ENCODE measurements at places on chromosomes 5 and 9. TPM values are rescaled to one million over a fixed set of nuclear protein-coding genes. Genes with fewer than 3 reads are reported as not detected.

DNA sequence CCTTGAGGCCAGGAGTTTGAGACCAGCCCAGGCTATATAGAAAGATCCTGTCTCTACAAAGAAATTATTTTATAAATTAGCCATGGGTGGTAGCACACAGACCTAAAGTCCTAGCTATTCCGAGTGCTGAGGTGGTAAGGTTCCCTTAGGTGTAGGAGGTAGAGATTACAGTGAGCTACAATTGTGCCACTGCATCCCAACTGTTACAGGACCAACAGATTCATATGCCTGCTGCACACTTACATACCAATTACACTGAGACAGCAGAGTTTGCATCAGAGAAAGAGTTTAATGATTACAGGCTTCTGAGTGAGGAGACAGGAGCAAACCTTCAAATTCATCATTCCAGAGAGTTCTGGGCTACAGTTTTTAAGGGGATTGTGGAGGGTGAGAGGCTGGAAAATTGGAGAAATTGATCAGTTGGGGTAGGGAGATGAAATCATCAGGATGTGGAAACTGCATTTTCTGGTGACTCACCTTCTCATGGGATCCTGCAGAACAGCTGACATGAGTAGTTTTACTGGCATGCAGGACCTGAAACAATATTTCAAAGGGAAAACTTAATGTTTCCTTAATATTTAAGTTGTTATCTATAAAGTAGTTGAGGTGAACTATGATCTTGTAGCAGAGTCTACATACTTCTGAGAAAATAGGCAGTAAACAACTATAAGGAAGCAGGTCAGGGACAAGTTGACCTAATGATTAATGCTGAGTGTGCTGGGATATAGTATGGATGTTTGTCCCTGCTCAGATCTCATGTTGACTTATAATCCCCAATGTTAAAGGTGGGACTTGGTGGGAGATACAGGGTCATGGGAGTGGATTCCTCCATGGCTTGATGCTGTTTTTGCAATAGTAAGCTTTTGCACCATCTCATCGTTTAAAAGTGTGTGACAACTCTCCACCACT, 54.7 kb downstream of the ANXA2R start:
- DNase-seq, result no peak

- no peak for DNase-seq
Observed at GRCh38 chr5:176447591-176447977, 601 bp upstream of the FAF2 start.

GRCh38 chr5:180801596-180802324, 846 bp downstream of the MGAT1 start:
- DNase-seq, result no peak

GRCh38 chr5:112210430-112211005, 208.6 kb downstream of the EPB41L4A start:
- peak; percentile 71 for DNase-seq

DNA sequence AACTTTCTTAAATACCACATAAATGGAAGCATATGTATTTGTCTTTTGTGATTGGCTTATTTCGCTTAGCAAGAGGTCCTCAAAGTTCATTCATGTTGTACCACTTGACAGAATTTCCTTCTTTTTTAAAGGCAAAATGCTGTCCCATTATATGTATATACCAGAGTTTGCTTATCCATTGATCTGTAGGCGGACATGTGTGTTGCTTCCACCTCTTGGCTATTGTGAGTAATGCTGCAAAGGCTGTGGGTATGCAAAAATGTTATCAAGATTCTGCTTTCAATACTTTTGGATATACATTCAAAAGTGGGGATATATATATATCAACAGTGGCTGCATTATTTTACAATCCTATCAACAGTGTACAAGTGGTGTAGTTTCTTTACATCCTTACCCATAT, 271.0 kb downstream of the PRR16 start:
- DNase-seq, result no peak

DNA sequence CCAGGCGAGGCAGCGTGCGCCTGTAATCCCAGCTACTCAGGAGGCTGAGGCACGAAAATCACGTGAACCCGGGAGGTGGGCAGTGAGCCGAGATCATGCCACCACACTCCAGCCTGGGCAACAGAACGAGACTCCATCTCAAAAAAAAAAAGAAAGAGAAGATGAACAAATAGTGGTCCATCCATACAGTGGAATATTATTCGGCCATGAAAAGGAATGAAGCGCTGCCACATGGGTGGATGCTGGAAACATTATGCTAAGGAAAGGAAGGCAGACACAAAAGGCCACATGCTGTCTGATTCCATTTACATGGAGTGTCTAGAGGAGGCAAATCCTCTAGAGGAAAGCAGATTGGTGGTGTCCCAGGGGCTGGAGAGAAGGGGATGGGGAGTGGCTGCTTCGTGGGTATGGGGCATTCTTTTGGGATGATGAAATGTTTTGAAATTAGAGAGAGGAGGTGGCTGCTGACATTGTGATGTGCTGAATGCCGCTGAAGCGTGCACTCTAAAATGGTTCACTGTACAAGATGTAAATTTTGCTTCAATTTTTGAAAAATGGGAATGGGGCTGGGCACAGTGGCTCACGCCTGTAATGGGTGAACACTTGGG, 17.0 kb downstream of the PLPP7 start:
- DNase-seq, result no peak

RMRP gene
- polyA plus RNA-seq, result not detected

DNA sequence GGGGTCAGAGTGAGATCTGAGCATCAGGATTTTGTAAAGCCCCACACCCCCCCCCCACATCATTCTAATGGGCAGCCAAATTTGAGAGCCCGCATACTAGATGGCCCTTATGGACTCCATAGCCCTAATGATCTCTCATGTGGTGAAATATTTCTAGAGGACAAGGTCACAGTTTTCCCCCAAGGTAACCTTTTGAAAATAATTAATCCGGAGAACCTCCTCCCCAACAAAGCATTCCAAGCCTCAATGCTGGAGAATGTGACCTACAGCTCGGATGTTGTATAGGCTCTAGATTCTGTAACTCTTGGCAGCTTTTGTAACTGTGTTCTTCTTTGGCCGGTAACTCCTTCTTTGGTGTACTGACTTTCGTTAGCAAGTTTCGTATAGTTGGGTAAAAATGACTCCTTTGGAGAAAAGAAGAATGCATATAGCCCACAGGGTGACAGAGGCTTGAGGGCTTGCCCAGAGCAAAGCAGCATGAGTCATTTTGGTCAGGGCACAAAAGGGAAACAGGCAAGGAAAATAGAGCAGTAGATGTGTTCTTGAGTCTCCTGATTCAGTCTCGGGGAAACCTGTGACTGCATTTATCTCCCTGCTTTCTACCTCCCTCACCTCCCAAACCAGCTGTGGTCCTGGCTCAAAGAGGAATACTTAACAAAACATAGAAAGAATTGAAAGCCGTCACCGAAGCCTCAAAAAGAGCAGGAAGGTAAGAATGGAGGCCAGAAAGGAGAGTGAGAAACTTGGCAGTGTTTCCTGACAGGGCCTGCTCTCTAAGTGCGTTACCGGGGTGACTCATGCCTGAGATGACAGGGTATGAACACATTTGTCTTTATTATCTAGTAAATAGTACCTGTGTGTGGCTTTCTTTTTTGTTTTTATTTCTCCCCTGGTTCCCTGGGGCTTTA, 6.6 kb upstream of the XPA start:
- DNase-seq, result no peak

DNA sequence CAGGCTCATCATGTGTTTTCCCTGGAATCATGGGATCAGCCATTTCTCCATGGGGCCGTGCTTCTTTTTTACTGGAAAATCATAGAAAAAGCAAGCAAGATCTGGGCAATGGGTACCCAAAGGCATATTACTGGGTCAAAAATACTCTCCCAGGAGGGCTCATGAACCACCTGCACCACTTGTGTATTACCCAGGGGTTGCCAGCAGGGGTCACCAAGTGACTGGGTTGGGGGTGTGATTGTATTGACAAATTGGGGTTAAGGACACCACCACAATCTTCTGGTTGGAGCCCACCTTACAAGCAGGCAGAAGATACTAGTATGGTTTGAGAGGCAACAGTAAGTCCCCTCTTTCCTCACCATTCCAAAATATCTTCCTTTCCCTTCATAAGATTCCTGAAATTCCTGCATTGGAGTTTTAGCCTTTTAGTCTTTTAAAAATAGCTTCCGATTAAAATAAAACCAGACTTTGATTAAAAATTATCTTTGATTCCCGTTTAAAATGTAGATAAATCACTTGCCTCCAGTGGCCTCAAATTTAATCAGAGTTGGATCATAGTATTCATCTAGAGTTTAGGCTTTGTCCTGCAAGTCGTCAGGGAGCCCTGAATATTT, 603.3 kb downstream of the KIF4B start:
- peak; percentile 41 for DNase-seq

RETREG1 gene
- 103 TPM for polyA plus RNA-seq

- DNase-seq, result peak; percentile 51
Observed at GRCh38 chr9:93097511-93098201, 1.6 kb downstream of the CARD19 start.

GRCh38 chr9:113597390-113598241, 134.1 kb downstream of the RGS3 start:
- DNase-seq, result no peak

- DNase-seq, result no peak
Observed at GRCh38 chr5:14476786-14477435, 104.7 kb upstream of the OTULINL start.

- DNase-seq, result no peak
Observed at GRCh38 chr9:101325053-101325452, 59.8 kb downstream of the BAAT start.

DAPK1 gene
- 35.1 TPM for polyA plus RNA-seq

GRCh38 chr5:61625681-61626621, 293.9 kb downstream of the ZSWIM6 start:
- DNase-seq, result peak; percentile 88

- no peak for DNase-seq
Observed at GRCh38 chr5:136076881-136077445, 48.2 kb downstream of the TGFBI start.

DNA sequence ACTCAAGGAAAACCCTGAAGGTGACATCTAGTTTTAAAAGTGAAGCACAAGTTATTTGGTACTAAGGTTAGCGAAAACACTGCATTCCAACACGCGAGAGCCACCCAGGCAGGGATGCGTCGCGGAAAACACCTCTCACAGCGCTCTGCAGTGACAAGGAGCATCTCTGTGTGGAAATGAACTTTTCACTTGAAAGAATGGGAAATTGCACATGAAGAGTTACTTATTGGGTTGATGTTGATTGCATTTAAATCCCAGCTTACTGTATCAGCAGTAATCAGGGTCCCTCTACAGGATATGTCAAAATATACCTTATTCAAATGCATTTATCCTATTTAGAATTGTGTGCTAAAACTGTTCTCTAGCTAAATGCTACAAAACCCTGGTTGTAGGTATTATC, 144.4 kb downstream of the BNC2 start:
- no peak for DNase-seq

- DNase-seq, result no peak
Observed at GRCh38 chr5:31731710-31732301, 92.9 kb downstream of the PDZD2 start.

DNA sequence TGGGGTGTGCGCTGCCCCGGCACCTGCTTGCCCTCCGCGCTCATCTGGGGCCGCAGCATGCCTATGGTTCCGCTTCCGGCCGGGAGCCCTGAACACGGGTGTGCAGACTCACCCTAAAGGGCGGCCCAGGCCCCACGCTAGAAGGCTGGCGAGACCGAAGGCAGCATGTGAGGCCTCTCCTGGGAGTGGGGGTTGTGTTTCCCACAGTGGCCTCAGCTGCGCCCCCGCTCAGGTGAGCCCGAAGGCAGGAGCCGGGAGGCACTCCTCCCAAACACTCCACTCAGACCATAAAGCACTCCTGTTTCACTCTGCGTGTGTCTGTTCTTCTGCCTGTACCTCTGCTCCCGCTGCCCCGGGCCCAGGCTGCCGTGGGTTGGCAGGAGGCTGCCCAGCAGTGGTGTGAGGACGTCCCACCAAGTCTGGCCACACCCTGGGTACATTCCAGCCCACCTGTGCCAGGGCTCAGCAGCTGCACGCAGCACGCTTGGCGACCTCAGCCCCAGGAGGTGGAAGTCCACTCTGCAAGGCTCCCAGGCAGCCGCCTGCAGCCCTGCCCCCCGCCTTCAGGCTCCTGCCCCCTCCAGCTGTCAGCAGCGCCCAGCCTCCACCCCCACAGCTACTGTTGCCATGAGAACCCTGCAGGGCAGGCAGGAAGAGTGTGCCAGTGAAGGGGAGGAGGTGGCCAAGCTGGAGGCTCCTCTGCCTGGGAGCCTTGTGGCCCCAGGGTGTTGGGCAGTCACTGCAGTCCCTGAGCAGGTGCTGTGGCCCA, 1.2 kb upstream of the AJM1 start:
- peak; percentile 82 for DNase-seq

DNA sequence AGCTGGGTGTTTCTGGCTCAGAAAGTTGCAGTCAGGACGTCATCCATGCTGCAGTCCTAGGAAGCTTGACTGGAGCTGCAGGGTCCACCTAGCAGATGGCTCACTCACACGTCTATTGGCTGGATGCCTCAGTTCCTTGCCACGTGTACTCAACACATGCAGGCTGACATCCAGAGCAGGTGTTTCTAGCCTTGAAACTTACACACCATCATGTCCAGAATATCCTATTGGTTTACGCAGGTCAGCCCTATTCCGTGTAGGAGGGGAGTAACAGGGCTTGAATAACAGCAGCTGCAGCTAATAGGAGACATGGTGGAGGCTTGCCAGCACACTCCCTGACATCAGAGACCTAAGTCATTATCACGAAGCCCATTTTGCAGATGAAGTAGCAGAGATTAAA, 473.5 kb downstream of the ACTL7B start:
- DNase-seq, result no peak

DNA sequence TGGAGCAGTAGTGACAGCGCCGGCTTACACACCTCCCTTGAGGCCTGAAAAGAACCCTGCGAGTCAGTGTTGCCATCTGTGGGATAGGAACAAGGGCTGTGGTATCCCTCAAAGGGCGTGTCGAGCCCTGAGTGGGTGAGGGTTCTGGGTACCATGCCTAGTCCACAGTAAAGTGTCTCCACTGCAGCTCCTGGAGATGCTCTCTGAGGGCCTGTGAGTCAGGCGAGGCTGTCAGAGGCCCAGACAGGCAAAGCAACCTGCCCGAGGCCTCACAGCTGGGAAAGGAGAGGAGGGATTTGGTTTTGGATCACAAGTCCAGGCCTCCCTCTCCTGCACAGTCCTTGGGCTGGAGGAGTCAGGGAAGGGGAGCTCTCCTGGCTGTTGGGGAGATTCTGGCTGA, 6.1 kb downstream of the PRRX2 start:
- DNase-seq, result no peak

ZCCHC7 gene
- polyA plus RNA-seq, result 14.4 TPM

EPB41L4B gene
- 10.9 TPM for polyA plus RNA-seq

XPA gene
- polyA plus RNA-seq, result 7.3 TPM

DNA sequence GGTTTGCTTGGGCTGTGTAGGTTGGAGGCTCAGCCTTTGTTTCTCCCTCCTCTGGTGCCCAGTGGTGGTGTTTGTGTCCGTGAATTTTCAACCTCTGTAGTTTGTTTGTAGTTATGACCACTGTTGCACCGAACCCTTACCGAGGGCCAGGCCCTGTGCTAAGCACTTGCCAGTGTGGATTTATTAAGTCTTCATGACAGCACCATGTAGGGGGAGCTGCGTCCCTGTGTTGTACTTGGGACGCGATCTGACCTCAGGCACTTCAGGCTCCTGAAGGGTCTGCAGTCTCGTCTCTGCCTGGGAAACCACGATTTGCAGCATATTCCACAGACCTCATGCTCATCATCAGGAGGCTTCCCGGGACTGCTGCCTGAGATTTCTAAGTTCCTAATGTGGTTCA, 12.8 kb downstream of the TENT4A start:
- DNase-seq, result no peak

GRCh38 chr5:134000091-134000511, 4.7 kb downstream of the VDAC1 start:
- no peak for DNase-seq
